Activated T-helper 9 cell treated with anti-CD3 and anti-CD28 coated beads, Interleukin-2, amount 50 U/mL, for 16 hours (primary cell): ENCODE measurements at places on chromosomes 3 and 15.

- no peak for DNase-seq
These were observed 447.2 kb downstream of the SHQ1 start for GRCh38 chr3:72401005-72401545.

- no peak for DNase-seq
These were observed 44.8 kb downstream of the SLC25A26 start for GRCh38 chr3:66265649-66266048.

DNA sequence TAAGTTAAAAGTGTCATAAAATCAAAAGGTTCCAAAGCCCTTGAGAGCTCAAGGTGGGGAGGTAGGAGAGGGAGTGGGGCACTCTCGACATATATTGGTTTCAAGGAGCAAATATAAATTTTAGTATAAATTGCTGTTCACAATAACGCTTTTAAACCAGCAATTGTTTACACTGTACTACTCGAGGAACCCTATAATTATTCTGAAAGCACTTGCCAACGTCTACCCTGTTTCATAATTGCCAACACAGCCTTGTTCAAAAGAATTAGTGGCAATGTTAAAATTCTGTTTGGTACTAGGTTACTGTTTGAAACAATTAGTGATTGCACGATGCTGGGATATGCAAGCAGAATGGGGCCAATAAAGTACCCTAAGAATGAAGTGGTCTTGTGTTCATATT lies 76.3 kb upstream of the ICE2 start:
- no peak for DNase-seq

GRCh38 chr3:13078163-13078905 lies 5.1 kb upstream of the IQSEC1 start:
- DNase-seq = no peak

DNA sequence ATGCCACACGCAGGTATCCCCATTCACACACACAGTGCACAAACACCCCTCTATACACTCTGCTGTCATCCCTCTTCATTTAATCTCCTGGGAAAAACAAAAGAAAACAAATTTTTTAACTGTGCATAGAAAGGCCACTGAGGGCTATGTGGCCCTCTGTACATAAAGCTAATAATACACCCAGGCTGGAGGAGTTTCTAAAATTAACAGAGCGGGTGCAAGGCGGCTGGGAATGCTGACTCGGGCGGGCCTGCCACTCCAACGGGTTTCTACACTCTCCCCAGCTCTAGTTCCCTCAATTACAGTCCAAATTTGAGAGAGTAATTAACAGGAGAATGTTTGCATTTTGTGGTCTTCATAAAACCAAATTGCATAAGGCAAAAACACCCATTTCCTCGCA lies 23.1 kb downstream of the HCN4 start:
- DNase-seq = no peak

DNA sequence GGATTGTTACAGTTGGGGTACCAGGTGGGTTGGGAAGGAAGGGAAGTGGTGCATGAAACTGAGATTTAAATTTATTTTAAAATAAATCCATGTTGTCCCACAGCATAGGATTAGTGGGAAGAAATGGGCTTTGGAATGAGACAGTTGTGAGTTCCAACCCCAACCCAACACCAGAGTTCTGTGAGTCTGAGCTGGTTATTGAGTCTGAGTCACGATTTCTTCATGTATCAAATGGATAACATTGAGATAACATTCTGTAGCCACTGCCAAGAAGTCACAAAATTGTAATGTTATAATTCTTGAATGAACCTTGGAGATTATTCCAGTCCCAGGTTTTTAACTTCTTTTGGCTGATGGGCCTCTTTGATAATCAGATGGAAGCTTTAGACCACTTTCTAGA lies 13.7 kb downstream of the IFT122 start:
- no peak for DNase-seq

DNA sequence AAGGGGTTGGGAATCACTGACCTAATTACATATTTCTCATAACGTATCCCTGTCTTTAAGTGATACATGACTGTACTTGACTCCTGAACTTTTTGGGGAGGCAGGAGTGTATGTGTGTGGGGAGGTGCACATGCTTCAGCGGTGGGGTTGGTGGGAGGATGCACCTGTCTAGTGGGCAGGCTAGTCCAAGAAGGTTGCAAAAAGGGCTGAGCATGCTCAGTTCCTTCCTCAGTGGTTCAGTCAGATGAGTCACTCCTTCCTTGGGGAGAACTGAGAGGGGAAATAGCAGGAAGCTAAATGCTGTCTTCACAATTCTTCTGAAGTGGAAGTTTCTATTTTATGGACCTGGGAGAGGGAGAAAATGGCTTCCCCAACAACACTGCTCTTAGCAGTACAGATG lies 24.6 kb upstream of the AP4E1 start:
- DNase-seq = no peak

DNA sequence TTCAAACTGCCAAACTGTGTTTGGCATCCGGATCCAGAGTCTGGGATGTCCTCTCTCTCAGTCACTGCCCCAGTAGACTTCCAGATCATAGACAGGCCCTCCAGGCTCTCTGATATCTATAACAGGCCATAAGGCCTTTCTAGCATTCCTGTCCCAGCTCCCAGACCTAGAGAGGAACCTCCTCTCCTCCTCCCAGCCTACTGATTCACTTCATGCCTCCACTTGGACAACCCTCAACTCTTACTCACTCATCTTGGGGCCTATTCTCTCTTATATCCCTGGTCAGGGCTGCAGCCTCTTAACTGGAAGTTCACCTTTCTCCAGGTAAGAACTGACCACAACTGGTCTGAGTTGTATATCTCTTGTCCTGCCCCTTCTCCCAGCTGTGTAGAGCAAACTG lies 253.7 kb upstream of the TRIM42 start:
- no peak for DNase-seq

DNA sequence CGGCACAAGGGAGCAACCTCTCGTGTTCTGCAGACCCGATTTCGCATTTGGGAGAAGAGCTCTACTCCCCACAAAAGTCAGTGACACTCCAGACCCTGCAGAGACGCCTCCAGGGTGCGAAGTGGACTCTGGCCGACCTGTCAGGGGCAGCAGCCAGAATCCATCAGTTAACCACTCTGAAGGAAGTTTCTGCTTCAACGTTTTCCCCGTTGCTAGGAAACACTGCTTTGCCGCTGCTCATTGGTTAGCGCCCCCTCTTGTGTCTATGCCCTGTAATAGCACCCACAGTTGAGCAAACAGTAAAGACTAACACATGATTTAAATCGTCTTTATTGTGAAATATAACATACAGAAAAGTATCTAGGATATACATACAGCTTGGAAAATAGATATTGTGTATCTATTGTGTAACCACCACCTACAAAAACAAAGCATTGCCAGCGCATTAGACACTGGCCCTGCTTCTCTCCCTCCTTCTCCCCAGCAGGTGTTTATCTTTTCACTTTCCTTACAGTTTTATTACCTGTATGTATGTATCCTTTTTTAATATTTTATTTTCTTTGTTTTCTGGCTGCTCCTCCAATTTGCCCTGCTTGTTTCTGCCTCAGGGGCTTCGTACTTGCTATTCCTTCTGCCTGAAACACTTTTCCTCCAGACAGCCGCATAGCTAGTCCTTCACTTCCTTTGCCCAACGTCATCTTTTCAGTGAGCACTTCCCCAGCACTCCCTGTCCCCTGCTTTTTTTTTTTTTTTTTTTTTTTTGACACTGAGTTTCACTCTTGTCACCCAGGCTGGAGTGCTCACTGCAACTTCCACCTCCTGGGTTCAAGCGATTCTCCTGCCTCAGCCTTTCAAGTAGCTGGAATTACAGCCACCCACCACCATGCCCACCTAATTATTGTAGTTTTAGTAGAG lies 38.8 kb downstream of the TMEM40 start:
- DNase-seq = peak; percentile 44

- DNase-seq = no peak
These were observed 55.8 kb upstream of the ZBTB38 start for GRCh38 chr3:141312354-141313092.

DNA sequence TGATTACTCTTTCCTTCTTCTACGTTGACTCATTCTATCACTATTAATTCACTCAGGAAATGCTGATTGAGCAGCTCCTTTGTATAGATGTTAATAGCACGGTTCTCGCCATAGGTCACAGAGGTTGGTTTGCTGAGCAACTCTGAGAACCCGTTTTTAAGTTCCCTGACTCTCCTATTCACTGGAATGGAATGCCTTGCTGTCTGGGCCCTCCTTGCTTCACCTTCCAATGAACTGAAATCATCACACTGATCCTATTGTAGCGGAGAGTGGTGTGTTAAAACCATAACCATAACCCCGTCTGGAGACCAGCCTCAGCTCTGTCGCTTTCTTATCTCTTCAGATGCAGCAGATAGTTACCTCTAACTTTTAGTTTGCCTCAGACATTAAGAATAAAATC lies 323.6 kb downstream of the GABRB3 start:
- no peak for DNase-seq

- no peak for DNase-seq
These were observed 68.0 kb upstream of the WNT7A start for GRCh38 chr3:13947912-13948311.

- DNase-seq = no peak
These were observed 530.2 kb downstream of the MCTP2 start for GRCh38 chr15:94761574-94761973.

DNA sequence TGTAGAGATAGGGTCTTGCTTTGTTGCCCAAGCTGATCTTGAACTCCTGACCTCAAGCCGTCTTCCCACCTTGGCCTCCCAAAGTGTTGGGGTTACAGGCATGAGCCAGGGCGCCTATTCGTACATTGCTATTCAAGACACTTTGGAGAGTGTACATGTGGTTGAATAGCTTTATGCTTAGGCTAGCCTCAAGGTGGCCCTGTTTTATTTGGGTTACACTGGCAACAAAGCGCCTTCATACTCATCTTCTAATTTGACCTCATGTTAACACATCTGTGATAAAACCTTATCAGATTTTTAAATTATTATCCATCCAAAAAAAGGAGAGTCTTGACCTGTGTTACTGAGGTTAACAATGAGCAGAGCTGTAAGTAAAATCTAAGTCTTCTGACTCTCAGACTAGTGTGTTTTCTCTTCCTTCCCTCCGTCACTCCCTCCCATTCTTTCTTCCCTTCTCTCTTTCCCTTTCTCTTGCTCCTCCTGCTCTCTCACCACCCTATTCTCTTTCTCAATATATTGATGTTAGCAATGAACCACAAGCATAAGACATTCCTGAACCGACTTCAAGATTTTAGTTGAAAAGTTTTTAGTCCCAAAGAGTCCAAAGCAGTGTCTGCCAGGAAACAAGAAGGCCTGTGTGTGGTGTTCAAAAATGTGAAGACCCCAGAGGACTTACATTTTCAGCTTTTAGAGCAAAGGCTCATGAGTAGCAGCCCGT lies 603.7 kb upstream of the CFAP20DC start:
- no peak for DNase-seq

GRCh38 chr3:31502803-31503221 lies 29.9 kb upstream of the STT3B start:
- DNase-seq = no peak

- DNase-seq = no peak
These were observed 777.6 kb downstream of the ROBO1 start for GRCh38 chr3:78990156-78990555.

- no peak for DNase-seq
These were observed 2.1 kb upstream of the SCAANT1 start for GRCh38 chr3:63914312-63914711.

GRCh38 chr15:74253211-74253921 lies 17.2 kb downstream of the CCDC33 start:
- no peak for DNase-seq

DNA sequence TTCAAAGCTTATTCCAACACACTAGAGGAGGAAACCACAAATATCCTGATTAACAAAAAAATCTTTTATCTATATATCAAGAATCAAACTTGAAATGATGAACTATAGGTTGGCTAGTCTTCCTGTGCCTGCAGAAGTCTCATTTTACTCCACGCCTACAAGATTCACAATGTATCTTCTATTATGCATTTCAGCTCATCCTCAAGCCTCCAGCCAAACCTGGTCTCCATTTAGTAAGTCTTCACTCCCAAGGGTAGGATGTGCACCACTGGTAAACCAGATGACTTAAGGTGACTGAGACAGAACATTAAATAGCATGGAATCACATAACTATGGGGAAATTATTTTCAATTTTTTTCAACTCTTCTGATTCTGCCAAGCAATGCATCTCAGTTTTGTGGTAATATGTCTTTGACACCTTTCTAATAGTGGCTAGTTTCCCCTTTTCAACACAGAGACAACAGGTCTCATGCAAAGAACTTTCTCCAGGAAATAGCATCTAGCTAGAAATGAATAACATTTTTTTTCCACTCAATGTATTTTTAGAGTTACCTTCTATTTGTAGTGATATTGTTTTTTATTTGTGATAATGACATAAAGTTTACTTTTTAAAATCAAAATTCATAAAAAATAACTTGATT lies 166.9 kb downstream of the TNIK start:
- DNase-seq = no peak

GRCh38 chr3:14124223-14124614 lies 451 bp downstream of the CHCHD4 start:
- DNase-seq = peak; percentile 55

GRCh38 chr3:111851511-111851954 lies 7.5 kb upstream of the PHLDB2 start:
- no peak for DNase-seq

DNA sequence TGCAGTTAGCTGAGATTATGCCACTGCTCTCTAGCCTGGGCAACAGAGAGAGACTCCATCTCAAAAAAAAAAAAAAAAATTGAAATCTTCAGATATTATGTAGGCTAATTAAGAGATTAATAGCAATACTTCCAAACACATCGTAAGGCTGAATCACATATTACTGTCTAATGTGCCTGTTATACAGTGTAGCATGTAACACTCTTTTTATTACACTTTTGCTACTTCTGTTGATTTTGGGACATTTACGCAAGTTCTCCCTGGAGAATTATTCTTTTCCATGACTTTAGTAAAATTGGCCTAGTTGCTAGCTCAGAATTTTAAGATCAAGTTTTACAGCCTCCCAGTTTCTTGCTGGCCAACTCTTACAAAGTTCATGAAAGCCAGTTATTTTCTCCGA lies 605.2 kb downstream of the NAALADL2 start:
- DNase-seq = no peak

GRCh38 chr3:143167969-143168854 lies 48.6 kb downstream of the CHST2 start:
- no peak for DNase-seq

GRCh38 chr3:29156086-29156715 lies 124.7 kb upstream of the RBMS3 start:
- DNase-seq = no peak

DNA sequence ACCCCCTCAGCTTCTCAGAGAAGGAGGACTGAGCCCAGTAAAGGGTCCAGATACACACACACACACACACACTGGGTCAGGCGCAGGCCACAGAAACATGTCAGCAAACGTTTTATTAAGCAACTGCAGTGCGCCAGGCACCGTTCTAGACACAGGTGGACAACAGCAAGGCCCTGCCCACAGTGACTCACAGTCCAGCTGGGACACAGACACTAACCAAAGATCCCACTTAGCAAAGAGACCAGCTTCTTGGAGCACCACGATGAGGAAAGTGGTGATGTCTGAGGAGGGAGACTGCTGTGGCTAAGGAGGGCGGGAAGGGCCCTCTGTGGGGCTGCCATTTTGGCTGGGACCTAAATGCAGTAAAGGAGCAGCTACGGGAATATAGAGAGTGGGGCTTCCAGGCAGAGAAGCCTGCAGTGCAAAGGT lies 2.8 kb upstream of the VILL start:
- no peak for DNase-seq
